Stimulated activated CD4-positive, alpha-beta T cell treated with anti-CD3 and anti-CD28 coated beads, Interleukin-15, amount 100 ng/mL, for 1 hour (primary cell): ENCODE measurements at places on chromosomes 11 and 22.

- DNase-seq = no peak
Measured at GRCh38 chr22:20058989-20059770, 20.9 kb upstream of the DGCR8 start.

DNA sequence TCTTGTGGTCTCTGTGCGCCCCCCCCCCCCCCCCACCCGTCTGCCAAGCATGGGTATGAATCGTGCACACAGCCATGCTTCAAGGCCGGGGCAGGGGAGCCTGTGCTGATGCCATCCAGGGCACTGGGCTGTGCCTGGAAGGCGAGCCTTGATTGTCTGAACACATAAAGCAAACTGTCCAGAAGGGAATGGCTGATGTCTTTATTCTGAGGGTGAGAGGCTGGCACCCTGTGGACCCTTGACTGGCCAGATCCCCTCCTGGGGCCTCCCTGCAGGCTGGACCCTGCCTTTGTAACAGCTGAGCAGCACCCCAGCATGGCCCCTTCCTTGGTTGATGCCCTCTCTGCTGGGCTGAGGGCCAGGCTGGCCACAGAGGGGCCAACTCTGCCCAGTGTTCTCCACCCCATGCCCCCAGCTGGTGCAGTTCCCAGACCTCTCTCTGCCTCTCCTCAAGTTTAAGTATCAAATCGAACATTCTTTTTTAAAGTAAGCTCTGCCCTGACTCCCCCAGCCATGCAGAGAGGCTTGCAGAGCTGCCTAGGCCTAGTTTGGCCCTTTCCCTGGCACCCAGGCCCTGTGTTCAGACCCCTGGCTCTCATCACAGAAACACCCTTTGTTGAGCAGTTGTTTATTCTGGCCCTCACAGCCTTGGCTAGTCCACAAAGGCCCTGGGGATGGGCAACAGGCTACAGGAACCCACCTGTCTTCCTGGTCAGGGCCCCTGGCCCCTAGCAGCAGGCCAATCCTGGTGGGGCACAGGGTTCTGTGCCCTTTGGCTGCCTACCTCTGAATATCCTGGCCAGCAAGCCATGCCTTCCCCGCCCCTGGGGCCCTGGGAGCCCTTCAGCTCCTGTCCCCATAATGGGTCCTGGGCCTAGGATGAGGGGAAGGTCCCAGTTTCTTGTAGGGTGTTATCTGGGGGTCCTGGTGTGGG lies 3.9 kb upstream of the RANBP1 start:
- no peak for DNase-seq

GRCh38 chr22:42922374-42923191 lies 65.5 kb upstream of the ARFGAP3 start:
- no peak for DNase-seq

DNA sequence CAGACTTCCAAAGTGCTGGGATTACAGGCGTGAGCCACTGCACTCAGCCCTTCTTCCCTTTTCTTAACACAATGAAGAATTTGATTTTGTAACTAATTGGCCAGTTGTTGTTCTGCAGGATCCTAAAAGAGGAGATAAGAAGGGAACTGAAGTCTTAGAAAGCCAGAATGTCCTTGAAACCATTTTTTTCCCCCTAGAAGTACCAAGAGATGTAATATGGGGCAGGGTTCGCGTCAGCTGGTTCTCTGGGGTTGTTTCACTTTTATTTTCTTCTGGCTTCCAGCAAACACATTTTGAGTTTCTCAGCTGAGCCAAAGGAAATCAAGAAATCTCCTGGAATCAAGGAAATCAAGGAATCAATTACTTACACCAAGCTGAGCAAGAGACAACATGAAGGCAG lies 7.6 kb upstream of the NUCB2 start:
- no peak for DNase-seq

- no peak for DNase-seq
Measured at GRCh38 chr22:27456696-27457503, 344.7 kb downstream of the MN1 start.

DNA sequence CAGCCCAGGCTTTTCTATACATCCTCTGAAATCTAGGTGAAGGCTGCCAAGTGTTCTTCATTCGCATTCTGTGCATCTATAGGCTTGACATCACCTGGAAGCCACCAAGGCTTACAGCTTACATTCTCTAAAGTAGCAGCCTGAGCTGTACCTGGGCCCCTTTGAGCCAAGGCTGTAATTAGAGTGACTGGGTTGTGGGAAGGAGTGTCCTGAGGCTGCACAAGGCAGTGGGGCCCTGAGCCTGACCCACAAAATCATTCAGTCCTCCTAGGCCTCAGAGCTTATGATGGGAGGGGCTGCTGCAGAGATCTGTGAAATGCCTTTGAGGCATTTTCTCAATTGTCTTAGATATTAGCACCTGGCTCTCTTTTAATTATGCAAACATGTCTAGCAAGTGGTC lies 33.0 kb upstream of the RDX start:
- no peak for DNase-seq
